ENCODE measurements at places on chromosomes 7 and 10. TPM values are rescaled to one million over a fixed set of nuclear protein-coding genes. Genes with fewer than 3 reads are reported as not detected.

- no peak for DNase-seq
- no peak overlapping the region for H3K4me3 ChIP-seq
- H3K4me1 ChIP-seq, result peaks cover 10% of the 10 kb centered on the region
Measured at GRCh38 chr10:50554376-50554994, 69.3 kb downstream of the SGMS1 start.

RSPH10B2 gene
- total RNA-seq, result 0.52 TPM

PIP4K2A gene
- total RNA-seq, result 60.9 TPM

GRCh38 chr7:79531116-79531515, 77.6 kb upstream of the MAGI2 start:
- H3K4me3 ChIP-seq, result no peak overlapping the region
- H3K27me3 ChIP-seq, result no peaks in the 10 kb centered on the region
- H3K27ac ChIP-seq, result no peak overlapping the region

FAM131B gene
- 38.2 TPM for total RNA-seq

DNA sequence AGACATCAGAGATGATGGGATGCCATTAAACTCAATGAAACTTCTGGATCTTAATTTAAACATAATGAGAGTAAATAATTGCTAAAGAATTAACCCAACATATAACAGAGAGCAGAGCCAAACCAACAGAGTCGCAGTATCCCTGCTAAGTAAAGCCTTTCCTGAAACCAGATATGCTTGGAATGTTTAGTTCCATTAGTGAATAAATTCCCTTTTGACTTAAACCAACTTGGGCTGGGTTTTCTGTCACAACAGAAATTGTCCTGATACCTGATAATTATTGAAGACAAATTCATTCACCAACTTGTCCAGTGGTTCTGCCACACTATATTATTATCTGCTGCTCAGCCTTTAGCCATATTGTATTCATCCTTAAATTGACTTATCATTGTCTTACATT, 286.7 kb downstream of the FZD1 start:
- no peaks in the 10 kb centered on the region for H3K36me3 ChIP-seq
- no peak for DNase-seq
- H3K27ac ChIP-seq, result no peak overlapping the region

DNA sequence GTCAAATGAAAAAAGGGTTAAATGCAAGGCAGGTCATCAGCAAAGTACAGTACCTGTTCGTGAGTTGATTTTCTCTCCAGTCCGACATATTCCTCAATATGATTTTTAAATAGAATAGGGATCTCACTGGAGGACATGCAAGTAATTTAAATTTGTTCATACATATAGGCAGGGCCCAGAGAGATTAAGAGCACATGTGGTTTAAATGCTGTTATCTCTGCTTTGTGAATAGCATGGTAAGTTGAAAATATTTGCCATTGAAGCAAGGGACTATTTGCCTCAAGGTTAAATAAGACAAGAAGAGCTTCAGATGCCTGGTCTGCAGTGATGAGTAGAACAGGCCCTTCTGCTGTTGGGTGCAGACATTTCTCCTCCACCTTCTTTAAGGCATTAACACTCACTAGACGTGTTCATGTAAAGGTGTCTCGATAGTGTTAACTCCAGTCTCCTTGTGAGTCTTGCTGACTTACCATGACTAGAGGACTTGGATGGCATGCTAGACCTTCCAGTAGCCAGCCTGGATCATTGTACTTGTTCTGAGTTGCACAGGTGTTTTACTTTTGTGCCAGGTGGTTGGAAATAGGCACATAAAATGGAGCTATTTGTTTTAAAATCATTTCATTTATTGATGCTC, 15.6 kb upstream of the AKR1C3 start:
- no peaks in the 10 kb centered on the region for H3K36me3 ChIP-seq
- DNase-seq, result no peak
- H3K27ac ChIP-seq, result no peak overlapping the region

DNA sequence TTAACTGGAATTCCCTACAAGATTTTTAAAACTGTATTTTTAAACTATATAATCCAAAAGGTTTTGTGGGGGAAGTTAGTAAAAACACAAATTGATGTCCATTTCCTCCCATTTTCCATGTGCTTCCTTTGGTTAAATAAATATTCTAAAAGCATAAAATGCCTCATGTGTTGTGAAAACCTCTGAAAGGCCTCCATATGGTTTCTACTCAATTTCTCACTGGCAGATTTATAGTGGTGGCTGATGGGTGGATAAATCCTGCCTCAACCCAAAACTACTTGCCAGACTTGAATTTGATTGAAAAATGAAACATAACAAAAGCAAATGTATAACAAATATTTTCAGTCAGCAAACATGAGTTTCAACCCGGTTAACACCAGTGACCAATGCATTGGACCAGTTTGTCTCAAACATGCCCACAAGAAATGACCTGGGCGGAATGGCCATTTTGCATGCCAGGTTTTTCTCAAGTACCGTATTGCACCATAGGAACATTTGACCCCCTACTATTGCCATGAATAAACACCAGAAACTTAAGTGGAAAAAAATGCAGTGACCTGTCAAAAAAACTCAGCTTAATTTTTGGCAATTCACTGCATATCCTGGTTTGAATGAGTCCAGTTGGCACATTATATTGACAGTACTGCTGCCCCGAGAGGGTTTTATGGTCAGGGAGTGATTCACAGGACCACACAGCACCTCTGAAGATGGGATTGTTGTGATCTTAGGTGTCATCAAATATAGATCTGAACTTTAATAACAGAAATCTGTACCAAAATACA, 454.6 kb upstream of the ANKRD30A start:
- DNase-seq, result no peak
- H3K27me3 ChIP-seq, result no peaks in the 10 kb centered on the region
- H3K27ac ChIP-seq, result no peak overlapping the region

DNA sequence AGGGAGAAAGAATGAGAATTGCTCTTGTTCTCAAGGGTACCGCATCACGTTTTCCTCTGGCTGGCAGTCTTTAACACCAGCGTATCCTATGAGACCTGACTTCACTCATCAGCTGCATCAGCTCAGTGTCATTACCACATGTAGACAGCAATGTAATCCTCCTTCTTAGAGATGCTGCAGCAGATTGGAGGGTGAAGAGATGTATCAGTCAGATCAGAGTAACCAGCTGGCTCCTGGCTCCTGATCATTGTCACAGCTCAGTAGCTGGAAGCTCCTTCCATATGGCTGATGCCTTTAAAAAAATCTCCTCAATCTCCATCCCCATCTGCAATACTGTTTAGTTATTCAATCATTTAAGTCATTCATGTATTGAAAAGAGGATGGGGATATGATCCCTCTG, 39.7 kb upstream of the EPHB6 start:
- peaks cover 17% of the 10 kb centered on the region for H3K4me1 ChIP-seq
- no peaks in the 10 kb centered on the region for H3K27me3 ChIP-seq

DNA sequence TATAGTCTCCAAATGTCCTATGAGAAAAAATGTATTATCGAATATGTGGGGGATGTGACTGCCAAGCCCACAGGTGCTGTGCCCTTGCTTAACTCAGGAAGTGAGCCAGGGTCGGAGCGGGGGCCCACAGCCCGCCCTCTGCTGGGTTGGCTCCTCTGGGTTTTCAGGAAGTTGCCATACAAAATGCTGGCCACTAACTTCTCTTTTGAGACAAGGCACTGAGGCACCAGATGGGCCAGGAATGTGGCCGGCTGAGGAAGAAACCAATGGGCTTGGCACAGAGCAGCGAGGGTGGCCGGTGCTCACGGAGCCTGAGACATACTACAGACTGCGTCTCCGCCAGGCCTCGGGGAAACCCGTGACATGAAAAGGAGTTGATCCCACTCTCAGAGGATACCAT, 58.9 kb downstream of the FAM53B start:
- no peak for DNase-seq
- no peaks in the 10 kb centered on the region for H3K27me3 ChIP-seq
- no peak overlapping the region for H3K27ac ChIP-seq
- no peak overlapping the region for H3K4me3 ChIP-seq
